D341Med (cell line): ENCODE measurements at places on chromosomes 7 and 10.
A peak's percentile ranks its signal among the peaks of the same experiment; 100 is the strongest.

- DNase-seq, result no peak
Observed at GRCh38 chr10:93722550-93722949, 20.2 kb upstream of the FRA10AC1 start.

GRCh38 chr7:6226194-6226799, 46.1 kb downstream of the CYTH3 start:
- no peak for DNase-seq

GRCh38 chr10:117532451-117533107, 10.0 kb upstream of the EMX2 start:
- DNase-seq, result no peak

DNA sequence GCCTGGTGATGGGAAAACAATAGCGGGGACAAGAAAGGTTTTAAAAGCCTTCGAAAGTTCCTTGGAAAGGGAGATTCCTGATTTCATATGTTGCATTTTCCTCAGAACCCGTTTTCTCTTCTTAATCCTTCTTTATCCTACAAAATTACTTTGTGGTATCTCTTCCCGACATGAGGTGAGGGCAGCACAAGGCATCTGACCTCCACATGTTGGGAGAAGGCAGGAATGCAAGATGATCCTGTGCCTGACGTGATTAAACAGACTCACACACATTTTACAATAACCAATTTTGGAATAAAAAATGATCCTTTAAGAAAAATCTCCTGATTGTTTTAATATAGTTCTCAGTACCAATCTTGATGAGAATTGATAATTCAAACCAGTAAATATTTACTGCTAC, 153.3 kb upstream of the MKLN1 start:
- DNase-seq, result no peak

DNA sequence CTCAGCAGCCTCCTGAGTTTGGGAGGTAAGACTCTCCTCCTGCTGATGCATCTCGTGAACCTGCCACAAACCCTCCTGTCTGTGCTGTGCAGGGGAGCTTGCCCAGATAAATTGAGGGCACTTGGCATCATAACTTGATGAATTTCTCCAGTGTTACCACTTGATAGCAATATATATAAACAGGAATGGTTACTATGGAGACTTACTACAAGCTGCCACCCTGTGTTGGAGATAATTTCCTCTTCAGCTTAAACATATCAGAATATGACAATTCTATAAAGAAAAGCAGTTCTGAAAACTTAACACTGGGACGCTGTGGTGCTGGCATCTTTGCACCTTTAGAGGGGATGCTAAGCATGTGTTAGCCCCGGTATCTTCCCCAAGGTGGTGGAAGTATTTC, 14.9 kb downstream of the PFKFB3 start:
- DNase-seq, result no peak

GRCh38 chr7:151400626-151401315, 9.1 kb downstream of the WDR86 start:
- no peak for DNase-seq

DNA sequence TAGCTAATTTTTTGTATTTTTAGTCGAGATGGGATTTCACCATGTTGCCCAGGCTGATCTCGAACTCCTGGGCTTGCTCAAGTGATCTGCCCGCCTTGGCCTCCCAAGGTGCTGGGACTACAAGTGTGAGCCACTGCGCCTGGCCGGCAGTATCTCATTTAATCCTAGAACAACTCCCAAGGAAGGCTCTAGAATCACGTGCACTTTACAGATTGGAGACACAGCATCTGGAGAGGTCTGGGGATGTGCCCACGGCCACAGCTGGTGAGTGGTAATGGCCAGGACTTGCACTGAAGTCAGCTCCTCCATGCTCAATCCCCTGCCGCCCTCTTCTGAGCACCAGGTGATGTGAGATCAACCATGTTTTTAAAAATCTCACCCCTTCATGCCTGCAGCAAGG, 43.1 kb downstream of the CARD11 start:
- no peak for DNase-seq

DNA sequence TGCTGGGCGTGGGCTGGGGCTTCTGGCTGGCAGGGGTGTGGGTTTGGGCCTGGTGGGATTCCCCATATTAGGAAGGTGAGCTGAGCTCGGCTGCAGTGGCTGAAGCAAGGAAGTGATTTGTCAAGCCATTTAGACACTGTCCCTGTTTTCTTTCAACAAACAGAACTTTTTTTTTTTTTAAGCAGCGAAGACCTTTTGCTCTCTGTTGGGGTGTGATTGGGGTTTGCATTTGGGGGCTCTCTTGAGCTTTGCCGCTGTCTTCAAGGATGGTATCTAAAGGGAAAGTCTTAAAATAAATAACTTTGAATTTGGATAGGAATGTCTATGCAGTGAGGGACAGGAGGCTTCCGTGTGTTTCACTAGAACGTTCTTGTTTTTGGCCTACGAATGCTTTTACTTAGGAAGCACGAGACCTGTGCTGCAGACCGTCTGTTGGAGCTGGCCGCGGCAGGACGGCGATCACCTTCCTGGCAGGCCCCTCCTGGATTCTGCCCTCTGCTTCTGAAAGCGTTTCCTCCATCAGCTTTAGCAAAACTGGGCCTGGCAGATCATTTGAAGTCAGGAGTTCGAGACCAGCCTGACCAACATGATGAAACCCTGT, 43.9 kb downstream of the FOXK1 start:
- DNase-seq, result no peak

DNA sequence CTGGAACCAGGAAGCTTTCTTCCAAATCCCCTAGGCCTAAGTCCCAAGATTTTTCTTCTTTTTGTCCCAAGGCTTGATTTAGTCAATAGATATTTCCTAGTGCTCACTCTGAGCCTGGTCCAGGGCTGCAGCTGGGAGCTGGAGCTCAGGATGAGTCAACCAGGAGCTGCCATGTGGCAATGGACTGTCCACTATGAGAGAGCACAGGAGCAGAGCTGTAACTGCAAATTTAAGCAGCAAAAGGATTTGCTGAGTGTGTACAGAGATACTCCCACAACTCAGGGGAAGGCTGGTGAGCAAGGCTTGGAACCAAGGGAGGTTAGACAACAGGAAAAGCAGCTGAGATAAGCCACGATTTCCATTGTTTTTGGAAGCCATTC, 92.1 kb upstream of the CXCL12 start:
- no peak for DNase-seq

- peak; percentile 28 for DNase-seq
Observed at GRCh38 chr7:373818-374705, 84.1 kb downstream of the FOXL3 start.

- DNase-seq, result no peak
Observed at GRCh38 chr7:71254751-71255150, 122.8 kb downstream of the GALNT17 start.

DNA sequence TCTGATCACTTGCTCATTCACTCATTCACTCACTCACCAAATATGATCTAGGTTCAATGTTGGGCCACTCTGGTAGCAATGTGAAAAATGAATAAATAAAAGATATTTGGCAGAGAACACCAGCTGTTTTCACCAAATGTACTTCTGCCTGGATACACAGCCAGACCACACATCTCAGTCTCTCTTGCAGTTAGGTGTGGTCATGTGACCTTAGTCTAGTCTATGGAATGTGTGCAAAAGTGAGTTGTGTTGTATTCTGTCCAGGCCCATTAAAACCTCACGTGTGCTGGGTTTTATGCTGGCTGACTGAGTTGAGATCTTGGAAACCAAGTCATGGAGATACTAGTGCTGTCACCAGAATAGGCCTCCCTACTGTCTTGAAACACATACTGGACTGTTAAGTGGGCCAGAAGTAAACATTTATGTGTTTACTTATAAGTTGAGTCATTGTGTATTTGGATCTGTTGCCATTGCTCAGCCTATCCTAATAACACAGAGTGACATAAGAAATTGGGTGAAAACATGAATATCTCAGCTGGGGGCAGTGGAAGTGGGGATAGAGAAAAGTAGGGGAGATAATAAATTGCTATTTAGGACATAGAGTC, 145.5 kb downstream of the PTEN start:
- no peak for DNase-seq

DNA sequence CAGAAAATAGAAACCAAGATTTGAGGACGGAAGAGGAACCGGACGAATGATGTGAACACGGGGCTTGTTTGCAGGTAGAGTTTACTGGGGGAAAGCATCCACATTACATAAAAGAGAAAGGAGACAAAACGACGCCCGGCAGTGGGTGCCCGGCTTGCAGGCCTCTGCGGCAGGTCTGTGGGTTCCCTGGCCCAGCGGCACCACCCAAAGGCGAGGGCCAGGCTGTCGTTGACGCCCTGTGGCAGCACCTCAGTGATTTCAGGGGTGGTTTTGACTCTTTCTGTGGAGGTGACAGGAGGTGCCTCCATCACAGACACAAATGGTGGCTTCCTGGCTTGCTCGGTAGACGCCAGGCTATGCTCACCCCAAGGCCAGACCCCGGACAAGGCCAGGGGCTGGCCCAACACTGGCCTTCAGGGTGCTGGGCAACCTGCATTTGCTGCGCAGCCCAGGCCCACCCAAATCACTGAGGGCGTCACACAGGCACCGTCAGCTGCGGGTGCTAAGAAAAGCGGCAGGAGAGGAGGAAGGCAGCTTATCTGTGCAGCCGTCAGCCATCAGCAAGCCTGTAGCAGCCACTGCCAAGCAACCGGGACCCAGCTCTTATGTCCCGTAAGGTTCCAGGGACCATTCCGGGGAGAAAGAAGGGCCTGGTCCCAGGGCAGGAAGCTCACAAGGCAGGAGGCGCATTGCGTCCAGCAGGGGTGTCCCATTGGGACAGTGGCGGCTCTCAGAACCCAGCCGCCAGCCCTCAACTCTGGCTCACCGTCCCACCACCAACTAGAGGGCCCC, 230.3 kb downstream of the PTPRN2 start:
- no peak for DNase-seq

- no peak for DNase-seq
Observed at GRCh38 chr10:118308664-118309063, 33.5 kb downstream of the FAM204A start.

GRCh38 chr7:2880874-2881533, 36.9 kb upstream of the GNA12 start:
- no peak for DNase-seq

DNA sequence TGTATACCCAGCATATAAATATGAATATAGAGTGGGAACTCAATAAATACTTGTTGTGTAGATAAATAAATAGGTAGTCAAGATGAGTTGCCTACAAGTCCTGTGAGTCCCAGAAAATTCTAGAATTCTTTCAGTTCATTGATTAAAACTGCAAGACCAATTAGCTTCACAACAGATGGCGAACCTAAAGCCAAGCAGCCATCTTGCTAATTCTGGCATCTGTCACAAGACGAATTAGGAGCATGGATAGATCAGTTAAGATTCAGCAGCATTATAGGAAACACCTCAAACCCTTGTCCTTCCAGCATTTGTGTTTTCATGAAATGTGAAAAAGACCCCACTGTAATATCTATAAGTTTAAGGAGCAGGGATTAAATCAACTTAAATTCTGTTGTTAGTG, 552.7 kb downstream of the MAGI2 start:
- peak; percentile 31 for DNase-seq

DNA sequence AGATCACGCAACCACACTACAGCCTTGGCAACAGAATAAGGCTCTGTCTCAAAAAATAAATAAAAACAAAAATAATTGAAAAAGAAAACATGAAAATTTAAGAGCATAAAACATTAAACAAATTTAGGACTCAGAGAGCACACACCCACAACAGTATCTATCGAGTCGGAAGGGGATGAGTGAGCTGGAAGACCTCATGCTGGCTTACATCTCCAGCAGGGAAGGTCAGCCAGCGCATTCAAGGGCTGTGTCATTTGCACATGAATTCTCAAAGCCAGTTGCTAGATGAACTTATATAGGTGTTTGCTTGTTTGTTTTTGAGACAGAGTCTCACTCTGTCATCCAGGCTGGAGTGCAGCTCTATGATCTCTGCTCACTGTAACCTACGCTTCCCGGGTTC, 50.3 kb downstream of the SRRM3 start:
- DNase-seq, result no peak

- DNase-seq, result no peak
Observed at GRCh38 chr10:114408968-114409444, 4.7 kb upstream of the AFAP1L2 start.

- no peak for DNase-seq
Observed at GRCh38 chr10:4267086-4267773, 482.2 kb upstream of the KLF6 start.

DNA sequence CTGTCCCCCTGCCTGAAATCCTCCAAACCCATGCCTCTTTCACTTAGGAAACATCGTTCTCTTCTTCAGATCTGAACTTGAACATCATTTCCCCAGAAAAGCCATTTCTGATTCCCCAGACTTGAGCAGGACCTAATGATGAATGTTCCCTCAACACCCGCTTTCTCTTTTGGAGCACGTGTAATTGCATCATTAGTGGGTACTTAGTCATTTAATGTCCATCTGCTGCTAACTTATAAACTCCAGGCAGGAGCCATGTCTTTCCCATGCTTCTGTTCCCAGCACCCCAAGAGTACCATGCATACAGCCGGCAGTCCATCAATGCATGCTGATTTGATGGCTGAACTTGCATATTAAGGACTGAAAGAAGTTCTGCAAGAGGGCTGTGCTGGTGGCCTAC, 36.5 kb upstream of the ECHDC3 start:
- DNase-seq, result no peak

- DNase-seq, result no peak
Observed at GRCh38 chr7:2611401-2611800, 20.4 kb upstream of the TTYH3 start.

DNA sequence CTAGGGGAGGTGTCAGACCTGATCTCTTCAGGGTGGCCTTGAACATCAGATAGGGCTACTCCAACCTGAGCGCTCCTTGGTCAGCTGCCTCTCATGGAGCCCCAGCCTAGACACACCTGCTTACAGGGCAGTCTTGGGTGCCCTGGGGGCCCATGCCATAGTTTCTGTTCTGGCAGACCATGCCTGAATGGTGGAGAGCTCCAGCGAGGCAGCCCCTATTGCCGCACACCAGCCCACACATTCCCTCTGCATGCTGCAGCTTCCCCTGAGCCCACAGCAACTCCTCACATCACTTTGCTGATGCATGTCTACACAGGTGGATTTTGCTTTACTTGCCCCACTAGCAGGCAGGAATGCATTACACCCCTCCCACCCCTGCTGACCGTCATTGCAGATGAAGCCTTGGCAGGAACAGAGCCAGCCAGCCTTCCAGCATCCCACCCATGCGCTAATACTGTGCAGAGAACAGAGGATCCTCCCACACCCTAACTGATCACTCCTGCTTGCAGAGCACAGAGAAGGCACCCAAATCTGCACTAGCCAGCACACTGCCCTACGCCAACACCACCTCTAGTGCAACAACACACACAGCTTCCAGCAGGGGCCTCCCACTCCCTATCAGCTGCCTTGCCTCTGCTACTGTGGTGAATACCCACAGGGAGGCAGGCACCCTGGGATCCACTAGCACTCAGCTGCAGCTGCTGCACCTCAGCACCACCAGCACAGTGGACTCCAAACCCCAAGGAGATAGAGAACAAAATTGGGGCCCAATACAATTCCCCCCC, 43.0 kb upstream of the GRM3 start:
- DNase-seq, result no peak

DNA sequence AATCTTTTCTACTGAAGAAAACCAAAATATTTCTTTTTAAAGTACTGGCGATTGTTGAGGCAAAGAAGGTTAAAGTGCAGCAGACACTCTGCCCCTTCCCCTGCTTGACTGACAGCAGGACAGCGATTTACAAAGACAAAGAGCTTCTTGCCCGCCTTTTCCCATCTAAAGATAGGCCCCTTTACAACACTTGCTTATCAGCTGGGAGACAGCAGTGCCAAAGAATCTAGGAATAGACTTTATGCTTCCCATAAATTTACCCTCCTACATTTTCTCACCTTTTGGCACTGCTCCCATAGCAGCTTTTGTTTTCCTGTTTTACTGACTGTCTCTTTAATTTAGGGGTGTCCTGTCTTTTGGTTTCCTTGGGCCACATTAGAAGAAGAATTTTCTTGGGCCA, 824.1 kb downstream of the CCSER2 start:
- DNase-seq, result no peak

- DNase-seq, result no peak
Observed at GRCh38 chr7:126569402-126569801, 683.3 kb downstream of the GRM8 start.
